ENCODE measurements at places on chromosomes 7 and 10. TPM values are rescaled to one million over a fixed set of nuclear protein-coding genes. Genes with fewer than 3 reads are reported as not detected.
A peak's percentile ranks its signal among the peaks of the same experiment; 100 is the strongest.

The ZNF467 gene
- 38.0 TPM for total RNA-seq

- peak overlapping the region; percentile 39 for H3K4me3 ChIP-seq
- no peaks in the 10 kb centered on the region for H3K36me3 ChIP-seq
- H3K27me3 ChIP-seq: peaks cover 45% of the 10 kb centered on the region
- no peak overlapping the region for H3K27ac ChIP-seq
These were observed 1.4 kb downstream of the PTPRE start for GRCh38 chr10:127908106-127908958.

DNA sequence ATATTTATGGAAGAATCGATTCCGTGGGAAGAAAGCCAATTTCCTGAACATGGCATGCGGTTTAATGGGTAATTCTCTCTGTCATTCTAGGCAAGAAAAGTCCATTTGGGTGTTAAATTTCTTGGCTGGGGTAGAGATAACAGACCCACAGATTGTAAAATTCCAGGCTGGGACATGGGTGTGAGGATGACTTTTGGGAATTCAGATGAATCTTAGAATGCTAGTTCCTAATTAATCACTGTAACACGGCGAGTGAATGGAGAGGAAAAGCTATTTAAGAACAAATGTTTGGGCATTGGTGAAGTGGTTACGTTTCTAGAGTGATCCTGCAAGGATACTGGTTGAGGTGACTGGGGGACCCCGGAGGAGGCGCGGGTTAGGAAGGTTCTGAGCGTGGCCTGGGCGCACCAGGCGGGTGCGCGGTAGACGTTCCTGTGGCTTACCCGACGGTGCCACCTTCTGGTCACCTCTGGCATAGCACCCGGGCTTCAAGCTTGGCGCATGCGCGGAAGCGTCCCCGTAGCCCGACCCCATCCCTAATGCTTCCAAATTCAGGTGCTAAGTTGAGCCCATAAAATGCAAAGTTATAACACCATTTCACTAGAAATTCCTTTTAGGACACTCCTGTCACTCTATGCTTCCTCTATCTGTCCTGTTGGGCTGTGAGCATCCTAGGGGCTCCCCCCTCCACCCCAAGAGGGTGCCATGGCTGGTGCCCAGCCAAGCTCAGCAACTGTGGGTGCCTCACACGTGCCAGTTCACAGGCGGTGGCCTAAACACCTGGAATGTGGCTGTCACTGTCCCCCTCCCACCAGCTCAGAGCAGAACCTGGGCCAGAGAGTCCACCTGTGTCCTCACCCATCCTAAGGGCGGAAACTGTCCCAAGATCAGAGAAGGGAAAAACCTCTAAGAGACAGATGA, 104.4 kb downstream of the PTPRE start:
- peaks cover 4% of the 10 kb centered on the region for H3K4me1 ChIP-seq
- H3K27me3 ChIP-seq: peaks cover 35% of the 10 kb centered on the region
- peak overlapping the region; percentile 3 for H3K4me3 ChIP-seq
- H3K36me3 ChIP-seq: no peaks in the 10 kb centered on the region
- DNase-seq: peak; percentile 70

GRCh38 chr10:120423431-120424197, 33.4 kb upstream of the PLPP4 start:
- no peak overlapping the region for H3K4me3 ChIP-seq
- H3K36me3 ChIP-seq: no peaks in the 10 kb centered on the region
- H3K27ac ChIP-seq: no peak overlapping the region
- DNase-seq: peak; percentile 48
- H3K27me3 ChIP-seq: peaks cover 28% of the 10 kb centered on the region

DNA sequence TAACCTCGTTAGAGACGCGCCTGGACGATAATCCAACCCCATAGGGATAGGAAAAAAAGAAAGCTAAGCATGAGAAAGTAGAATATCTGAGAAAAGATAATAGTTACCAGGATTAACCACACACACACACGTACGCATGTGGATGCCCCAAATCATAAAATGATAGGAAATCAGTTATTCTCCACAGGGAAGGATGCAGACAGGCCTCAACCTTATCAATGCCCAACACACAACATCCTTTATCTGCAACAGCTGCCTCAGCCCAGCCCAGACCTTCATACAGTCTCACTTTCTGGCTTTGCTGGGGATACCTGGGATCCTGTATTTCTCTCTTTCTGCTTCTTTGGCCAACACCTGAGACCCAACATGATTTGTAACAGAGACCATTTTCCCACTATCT, 123.0 kb downstream of the NOC3L start:
- no peak overlapping the region for H3K27ac ChIP-seq
- no peaks in the 10 kb centered on the region for H3K36me3 ChIP-seq
- no peak overlapping the region for H3K4me3 ChIP-seq
- H3K4me1 ChIP-seq: peaks cover 13% of the 10 kb centered on the region
- no peak for DNase-seq

GRCh38 chr7:92661651-92662050, 71.5 kb upstream of the FAM133B start:
- H3K36me3 ChIP-seq: peaks cover 17% of the 10 kb centered on the region
- no peaks in the 10 kb centered on the region for H3K27me3 ChIP-seq
- no peaks in the 10 kb centered on the region for H3K4me1 ChIP-seq
- H3K27ac ChIP-seq: no peak overlapping the region
- no peak overlapping the region for H3K4me3 ChIP-seq
- DNase-seq: no peak

DNA sequence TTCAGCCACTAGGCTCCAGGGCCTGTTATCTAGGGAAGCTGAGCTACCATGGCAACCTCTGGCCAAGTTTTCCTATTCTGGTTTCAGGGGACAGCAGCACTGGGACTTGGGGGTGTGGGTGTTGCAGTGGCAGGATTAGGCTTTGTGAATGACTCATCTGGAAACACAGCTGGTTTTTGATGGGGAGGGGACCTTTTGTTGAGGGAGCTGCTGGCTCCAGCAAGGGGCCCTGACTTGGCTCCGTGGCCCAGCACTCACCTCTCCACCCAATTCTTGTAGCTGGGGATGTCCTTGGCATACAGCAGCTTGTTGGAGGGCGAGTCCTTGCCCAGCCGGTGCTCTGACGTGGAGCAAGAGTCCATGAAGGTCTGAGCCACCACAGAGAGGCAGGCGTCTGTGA, 435.9 kb downstream of the PLXNA4 start:
- no peak overlapping the region for H3K27ac ChIP-seq
- peaks cover 37% of the 10 kb centered on the region for H3K27me3 ChIP-seq
- no peaks in the 10 kb centered on the region for H3K4me1 ChIP-seq
- H3K36me3 ChIP-seq: no peaks in the 10 kb centered on the region
- DNase-seq: no peak

Measured in mesothelial cell of epicardium (in vitro differentiated cells).